ENCODE measurements at places on chromosomes 3 and 15.

DNA sequence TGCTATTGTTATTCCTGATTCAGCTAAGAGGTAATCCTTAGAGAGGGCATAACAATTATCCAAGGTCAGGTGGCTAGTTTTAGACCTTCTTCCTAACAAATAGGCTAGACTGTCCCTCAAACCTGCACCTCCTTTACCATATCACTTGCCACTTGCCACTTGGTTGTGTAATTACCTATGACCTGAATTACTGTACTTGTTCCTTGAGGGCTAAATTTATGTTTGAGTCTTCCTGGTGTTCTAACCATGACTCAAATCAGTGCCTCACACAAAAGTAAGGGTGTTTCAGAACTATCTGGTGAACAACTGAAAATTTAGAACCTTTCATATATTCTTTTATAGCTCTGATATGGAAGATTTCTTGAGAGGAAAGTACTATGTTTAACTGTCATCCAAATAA, 365.8 kb upstream of the SEMA6D start:
- DNase-seq, result no peak

DNA sequence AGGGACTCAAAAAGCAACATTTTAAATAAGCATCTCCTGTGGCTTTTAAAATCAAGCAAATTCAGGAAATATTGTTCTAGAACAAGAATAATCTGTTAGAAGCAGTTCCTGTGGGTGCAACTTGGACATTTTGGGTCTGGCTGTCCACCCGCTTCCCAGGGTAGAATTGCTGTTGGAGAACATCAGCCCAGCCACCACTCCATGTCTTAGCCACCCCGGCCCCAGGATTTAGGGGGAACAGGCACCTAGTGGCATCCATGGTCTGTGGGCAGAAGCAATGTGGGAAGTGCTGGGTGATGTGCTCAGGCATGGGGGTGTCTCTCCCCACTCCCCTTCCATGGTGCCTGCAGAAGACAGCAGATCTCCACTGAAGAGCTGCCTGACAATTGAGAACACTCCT, 162.6 kb downstream of the KLF13 start:
- DNase-seq, result no peak

GRCh38 chr15:85168642-85169173, 187.1 kb downstream of the PDE8A start:
- peak; percentile 75 for DNase-seq

- no peak for DNase-seq
These were observed 61.4 kb downstream of the MOBP start for GRCh38 chr3:39528844-39529243.
